AML-193 (cell line): ENCODE measurements at places on chromosomes 4 and X.

- DNase-seq = no peak
Observed at GRCh38 chrX:118108304-118108703, 8.3 kb downstream of the KLHL13 start.

GRCh38 chrX:132858018-132858417, 100.4 kb downstream of the HS6ST2 start:
- no peak for DNase-seq

- no peak for DNase-seq
Observed at GRCh38 chr4:82038936-82039335, 334.9 kb downstream of the HNRNPD start.

DNA sequence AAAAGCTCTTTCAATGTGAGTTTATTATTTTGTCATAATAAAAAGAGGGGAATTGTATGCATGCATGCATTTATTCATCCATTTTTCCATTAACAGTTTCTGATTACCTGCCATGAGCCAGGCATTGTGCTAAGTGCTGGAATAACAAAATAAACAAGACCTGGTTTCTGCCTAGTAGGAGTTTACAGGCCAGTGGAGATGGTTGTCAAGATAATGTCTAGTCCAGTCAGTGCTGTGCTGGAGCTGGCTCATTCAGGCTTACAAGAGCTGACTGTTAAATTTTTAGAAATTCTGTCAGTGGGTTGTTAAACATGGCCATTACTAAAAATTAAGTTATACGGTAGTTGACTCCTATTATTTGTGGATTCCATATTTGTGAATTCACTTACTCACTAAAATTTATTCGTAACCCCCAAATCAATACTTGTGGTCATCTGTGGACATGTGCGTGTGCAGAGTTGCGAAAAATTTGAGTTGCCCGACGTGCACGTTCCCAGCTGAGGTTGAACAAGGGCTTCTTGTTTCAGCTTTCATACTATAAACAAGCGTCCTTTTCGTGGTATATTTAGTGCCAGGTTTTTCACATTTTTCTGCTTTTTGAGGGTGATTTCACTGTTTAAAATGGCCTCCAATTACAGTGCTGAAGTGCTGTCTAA, 172.3 kb upstream of the RPS6KA3 start:
- no peak for DNase-seq

GRCh38 chr4:102168580-102168979, 176.7 kb downstream of the SLC39A8 start:
- DNase-seq = no peak

GRCh38 chrX:37075892-37076595, 67.9 kb downstream of the FAM47C start:
- DNase-seq = no peak

DNA sequence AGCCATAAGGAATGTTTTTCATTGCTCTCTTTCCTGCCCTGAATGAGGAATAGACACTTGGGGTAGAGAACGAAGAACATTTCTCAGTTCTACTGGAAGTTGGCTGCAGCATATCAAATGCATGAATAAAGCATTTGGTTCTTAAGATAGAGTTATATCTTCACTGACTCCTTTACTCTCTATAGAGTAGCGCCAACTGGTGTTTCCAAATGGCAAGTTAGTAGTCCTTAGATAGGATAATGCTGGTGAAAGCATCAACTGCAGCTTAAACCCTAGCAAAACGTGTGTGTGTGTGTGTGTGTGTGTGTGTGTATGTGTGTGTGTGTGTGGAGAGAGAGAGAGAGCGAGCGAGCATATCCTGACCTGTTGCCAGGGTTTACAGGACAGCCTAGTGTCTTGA, 62.2 kb upstream of the FRMPD4 start:
- DNase-seq = no peak

GRCh38 chr4:18052158-18052557, 30.6 kb upstream of the LCORL start:
- DNase-seq = no peak

DNA sequence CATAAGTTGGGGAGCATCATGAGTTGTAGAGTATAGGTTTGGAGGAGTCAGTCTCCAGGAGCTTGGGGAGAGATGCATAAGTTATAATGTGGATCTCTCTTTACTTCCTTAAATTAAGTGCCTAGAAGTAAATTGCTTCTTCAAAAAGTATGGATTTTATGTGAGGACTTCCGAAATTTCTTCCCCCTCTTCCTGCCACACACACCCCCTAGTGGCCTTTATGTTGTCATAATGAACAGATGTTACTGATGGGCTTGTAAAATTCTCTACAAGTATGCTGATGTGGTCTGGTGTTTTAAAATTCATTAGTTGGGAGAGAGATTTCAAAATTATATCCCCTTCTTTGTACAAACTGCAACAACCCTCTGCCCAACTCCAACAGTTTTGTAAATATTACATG, 2.3 kb upstream of the METTL14 start:
- peak; percentile 62 for DNase-seq

DNA sequence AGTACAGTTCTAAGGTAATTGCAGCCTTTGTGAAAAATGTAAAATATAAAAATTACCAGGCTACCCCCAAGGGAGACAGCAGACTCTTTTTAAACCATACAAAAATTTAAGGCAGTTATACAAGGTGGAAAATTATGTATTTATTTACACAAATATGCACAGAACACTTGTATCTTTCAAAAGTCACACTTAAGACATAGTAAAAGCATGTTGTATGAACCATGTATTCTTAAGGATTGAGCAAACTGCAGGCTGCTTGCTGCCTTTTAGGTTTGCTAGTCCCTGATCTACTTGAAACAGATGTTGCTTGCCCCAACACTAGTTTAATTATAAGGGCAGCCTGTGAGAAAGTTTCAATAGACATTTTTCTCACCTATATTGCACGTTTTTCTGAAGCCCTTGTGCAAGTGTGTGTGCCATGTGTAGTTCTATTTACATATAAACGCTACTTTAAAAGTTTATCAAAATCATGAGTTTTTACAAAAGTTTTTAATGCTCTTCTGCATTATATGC, 72.8 kb downstream of the PRSS12 start:
- DNase-seq = no peak

GRCh38 chrX:71660562-71661416, 6.6 kb upstream of the LOC101059915 start:
- DNase-seq = no peak

GRCh38 chr4:48945981-48946380, 39.4 kb upstream of the OCIAD2 start:
- DNase-seq = no peak

DNA sequence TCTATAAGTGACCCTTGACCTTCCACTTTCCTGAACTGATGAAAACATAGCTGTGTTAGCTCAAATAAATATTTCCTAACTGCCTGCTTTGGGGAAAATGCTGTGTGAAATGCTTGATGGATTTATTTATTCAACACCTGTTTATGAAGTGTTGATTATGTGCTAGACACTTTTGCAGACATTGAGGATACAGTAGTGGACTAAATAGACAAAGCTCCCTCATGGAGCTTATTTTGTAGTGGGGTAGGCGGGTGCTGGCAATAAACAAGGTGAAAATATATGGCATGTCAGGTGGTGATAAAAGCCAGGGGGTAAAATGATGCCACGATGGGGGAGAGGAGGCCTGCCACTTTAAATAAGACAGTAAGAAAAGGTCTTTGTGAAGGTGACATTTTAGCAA, 50.2 kb upstream of the TLR3 start:
- DNase-seq = no peak

DNA sequence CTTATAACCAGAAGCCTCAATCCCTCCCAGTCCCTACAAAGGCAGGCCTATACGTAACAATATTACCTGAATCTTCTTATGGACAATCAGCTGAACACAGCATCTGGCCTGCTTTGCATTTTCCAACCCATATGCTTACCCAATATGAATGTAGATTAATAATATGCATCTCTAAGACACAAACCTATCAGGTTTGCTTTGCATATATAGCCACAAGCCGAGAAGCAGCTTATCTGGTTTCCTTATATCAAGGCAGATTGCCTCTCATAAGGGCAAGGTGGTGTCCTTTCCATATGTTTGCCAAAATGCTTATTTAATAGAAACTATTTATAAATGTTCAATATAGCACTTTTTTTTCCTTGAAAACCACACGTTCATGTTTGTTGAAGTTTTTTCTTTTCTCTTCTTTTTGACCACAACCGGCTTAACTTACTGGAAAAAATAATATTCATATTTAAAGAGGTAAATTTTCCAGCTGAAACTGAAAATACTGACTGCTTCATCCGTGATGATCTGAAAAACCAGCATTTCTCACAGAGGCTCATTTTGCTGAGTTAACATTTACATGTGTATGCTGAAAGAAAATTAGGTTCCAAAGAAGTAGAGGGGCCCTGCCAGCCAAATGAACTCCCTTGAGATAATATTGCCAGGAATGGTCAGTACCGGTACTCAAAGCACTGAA, 3.8 kb downstream of the IL21 start:
- DNase-seq = no peak

- no peak for DNase-seq
Observed at GRCh38 chr4:16067515-16067914, 16.3 kb downstream of the PROM1 start.

DNA sequence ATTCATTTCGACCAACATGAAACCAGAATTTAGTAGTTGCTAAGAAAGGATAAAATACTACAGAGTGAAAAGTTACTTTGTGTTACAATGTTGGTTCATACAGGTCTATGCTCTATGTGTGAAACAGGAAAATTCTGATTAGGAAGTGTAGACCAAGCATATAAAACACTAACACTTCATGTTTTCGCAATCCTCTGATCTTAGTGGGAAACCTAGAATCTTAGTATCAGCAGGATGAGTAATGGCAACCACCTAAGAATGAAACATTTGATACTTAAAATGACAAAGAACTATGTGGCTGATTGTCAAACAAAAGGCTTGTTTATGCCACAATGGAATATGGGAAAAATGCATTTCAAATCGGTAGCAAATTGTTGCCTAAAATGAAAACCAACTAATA, 116.1 kb downstream of the AMMECR1 start:
- no peak for DNase-seq

GRCh38 chr4:129403848-129404247, 307.9 kb downstream of the C4orf33 start:
- no peak for DNase-seq

- peak; percentile 49 for DNase-seq
Observed at GRCh38 chr4:165111906-165112367, 723 bp downstream of the TMEM192 start.

DNA sequence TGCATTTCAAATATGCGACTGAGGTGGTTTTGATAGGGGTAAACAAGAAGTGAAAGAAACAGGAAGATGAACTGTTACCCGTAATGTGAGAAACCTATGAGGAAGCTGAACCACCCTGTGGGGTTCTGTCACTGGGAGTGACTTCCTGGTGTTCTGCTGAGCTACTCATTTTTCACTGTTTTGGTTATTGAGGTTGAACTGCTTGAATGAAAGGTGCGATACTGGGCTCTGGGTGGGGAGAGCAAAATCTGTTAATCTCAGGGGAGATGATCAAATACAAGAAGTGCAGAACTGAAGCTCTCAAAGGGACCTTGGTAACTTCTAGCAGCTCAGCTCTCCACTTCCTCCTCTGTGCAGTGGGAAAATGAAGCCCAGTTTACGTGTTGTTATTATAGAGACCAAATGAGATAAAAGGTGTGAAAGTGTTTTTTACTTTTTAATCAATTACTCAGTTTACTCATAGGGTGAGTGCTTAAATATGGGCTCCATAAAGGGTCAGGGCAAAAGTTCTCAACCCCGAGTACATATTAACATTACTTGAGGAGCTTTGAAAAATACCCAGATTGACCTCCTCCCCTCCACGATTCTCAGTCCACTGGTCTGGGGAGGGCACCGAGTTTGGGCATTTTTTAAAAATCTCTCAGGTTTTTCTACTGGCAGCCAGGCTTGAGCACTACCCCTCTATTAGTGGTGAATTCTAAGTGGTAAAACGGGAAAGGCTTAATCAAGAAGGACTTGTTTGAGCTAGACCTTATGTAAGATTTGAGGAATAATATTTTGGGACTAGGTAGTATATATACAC, 66.7 kb downstream of the COQ2 start:
- DNase-seq = peak; percentile 74

DNA sequence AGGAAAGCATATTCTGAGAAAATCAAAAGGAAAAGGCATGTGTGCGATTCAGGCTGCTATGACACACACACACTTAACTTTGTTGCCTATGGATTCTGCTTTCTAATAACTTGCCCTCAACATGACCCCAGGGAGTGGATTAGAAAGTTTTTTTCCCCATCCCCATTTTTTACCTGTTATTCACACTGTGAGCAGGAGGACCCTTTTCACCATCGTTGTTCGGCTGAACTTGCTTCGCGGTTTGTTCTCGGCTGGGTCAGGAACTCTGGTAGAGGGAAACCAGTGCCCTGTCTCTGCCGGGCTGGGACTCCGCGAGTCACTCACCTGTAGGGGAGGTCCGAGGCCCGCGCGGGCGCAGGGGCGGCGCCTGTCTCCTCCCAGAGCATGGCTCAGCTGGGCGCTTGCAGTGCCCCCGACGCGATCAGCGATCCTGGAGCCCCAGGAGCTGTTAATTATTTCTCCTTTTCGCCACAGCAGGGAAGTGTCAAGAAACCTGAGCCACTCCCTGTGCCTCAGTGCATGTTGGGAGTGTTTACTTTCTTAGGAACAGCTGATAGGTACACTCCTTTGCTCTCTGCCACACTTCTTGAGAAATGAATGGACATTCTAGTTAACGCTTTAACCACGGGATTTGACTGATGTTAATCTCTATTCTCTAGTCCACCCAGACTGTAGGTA, at the start of gene RASSF6:
Gene RASSF6, minus strand, starts transcription at position 322 of the 678 bp plus-strand sequence. CDS start 8,641 bp downstream, outside the sequence.
- DNase-seq = no peak

- peak; percentile 31 for DNase-seq
Observed at GRCh38 chrX:68511255-68511654, 12.4 kb downstream of the YIPF6 start.

DNA sequence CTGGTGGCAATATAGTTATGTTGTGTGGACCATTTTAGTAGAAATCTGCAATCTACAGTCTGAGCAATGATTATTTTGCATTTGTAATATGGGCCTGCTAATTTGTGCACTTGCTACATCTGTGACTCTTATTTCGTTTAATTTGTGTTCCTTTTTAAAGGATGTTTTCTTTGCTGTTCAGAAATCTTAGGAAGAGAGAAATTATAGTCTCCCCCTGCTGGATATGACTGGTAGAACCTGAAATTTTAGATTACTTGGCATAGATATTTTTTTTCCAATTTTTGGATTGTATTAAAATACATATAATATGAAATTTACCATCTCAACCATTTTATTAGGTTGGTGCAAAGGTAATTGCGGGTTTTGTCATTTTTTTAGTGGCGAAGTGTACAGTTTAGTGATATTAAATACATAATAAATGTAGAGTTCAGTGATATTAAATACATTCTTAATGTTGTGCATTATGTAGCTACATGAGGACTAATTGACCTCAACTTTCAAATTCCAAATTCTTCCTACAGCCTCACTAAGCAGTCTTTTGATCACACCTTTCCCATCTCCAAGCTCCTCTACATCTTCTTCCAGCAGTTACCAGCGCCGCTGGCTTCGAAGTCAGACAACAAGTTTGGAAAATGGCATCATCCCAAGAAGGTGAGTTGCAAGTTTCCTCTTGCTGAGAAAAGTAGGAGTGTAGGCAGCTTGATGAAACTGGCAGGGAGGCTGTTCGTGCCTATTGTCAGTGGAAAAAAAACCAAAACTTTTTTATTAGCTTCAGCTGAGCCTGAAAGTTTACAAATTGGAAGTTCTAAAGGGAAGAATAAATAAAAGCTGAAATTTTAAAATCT, 82.2 kb downstream of the FNIP2 start:
- DNase-seq = peak; percentile 21
